Fibroblast of skin of scalp (primary cell): ENCODE measurements at places on chromosomes 7 and 10.

GRCh38 chr7:158824028-158824427, 5.3 kb downstream of the ESYT2 start:
- no peak for DNase-seq

GRCh38 chr10:50216894-50217293, 34.4 kb downstream of the ASAH2 start:
- peak; percentile 18 for DNase-seq

GRCh38 chr7:159122276-159122675, 22.4 kb downstream of the VIPR2 start:
- DNase-seq: no peak

GRCh38 chr10:73060738-73061635, 35.7 kb downstream of the P4HA1 start:
- DNase-seq: peak; percentile 16

DNA sequence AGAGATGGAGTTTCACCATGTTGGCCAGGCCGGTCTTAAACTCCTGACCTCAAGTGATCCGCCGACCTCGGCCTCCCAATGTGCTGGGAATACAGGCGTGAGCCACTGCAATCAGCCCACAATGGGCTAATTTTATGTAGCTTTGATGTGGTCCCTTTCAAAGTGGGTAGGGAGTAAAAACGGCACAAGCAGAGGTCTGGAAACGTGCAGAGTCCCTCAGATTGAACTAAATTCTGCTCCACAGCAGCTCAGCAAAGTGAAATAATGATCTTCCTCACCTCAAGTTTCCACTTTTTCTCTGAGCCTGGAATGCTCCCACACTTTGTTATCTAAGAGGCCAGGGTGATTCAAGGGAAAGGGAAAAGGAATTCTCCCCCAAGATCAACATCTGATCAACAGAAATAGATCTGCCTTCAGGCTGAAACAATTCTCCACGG, 6.1 kb downstream of the CCDC3 start:
- no peak for DNase-seq

- no peak for DNase-seq
Observed at GRCh38 chr7:33152087-33152486, 22.7 kb downstream of the BBS9 start.

- DNase-seq: peak; percentile 9
Observed at GRCh38 chr10:24041034-24041433, 167.9 kb upstream of the KIAA1217 start.

DNA sequence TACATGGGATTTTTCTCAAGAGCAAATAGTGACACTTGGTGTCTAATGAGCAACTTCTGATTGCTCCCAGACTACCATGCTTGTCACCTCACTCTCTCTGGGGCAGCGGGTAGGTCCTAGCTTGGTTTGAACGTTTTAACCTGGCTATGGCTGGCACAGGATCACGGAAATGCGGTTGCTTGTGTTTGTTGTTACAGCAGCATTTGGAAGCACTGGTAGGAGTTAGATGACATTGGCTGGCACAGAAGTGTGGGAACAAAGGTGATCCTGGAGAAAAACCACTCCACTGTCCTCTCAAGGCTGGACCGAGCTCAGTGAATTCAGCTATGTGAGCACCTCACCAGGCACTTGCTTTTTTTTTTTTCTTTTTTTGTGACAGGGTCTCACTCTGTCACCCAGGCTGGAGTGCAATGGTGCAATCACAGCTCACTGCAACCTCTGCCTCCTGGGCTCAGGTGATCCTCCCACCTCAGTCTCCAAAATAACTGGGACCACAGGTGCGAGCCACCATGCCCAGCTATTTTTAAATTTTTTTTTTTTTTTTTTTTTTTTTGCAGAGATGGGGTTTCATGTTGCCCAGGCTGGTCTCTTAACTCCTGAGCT, 3.5 kb upstream of the PFKFB3 start:
- DNase-seq: no peak
